Foreskin keratinocyte (primary cell): ENCODE measurements at places on chromosomes 7 and 10.

DNA sequence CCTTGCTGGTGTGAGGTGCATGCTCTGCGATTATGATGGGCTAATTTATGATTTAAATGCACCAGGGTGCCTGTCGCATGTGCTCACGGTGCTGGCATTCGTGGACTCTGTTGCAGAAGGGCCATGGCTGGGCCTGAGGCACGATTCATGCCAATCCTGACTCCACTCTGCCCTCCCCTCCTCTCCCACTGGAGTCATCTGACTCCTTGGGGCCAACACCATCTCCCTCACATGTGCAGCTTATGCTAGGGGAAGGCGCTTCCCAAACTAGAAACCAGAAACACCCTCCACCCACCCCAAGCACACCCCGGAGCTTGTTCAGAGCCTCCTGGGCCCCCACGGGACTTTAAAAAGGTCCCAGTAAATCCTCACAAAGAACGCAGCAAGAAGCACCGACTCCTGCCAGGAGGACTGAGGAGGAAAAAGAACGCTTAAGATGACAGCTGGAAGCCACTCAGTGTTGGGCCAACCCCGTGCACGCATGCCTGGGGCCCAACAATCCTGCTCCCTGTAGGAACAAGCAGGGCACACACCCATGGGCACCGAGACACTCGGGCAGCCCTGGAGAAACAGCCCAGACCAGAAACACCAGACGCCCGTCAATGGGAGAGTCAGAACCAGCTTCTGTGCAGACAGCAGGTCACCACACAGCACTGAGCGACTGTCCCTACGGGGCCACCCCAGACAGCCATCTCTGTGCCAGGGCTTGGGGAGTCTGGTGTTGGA, 14.1 kb downstream of the BRI3 start:
- DNase-seq = no peak

DNA sequence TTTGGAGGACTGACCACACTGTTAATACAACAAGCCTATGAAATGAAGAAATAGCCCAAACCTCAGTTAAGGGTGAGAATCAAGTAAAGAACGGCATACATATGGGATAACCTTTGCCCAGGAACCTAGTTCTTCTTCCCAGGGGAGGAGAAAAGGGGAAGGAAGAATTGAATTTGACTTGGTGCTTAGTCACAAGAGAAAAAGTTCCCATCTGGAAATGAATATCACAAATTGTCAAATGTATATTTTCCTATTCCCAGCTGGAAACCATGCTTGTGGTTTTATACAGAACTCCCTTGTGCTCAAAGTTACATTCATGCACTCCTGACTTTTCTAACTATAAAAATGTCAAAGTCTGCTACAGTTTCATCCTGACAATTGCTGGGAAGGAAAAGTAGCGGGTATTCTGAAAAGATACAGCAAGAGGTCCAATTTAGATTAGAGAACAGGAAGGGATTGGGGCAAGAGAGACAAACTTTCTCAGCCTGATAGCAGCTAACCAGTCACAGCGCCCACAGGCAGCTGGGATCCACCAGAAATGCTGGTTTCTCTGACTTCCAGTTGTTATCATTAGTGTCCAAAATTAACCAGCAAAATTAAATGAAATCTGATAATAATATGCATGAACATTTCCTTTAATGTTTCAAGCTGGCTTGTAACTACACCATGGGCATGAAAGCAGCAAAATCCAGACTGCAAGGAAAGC, 18.6 kb upstream of the GSAP start:
- no peak for DNase-seq

- no peak for DNase-seq
Observed at GRCh38 chr7:155911471-155912105, 99.3 kb upstream of the SHH start.

GRCh38 chr10:132904814-132905649, 37.3 kb downstream of the CFAP46 start:
- DNase-seq = no peak
